Pericardium fibroblast (primary cell): ENCODE measurements at places on chromosomes 7 and 10. TPM values are rescaled to one million over a fixed set of nuclear protein-coding genes. Genes with fewer than 3 reads are reported as not detected.

Gene PITRM1
- 44.6 and 55.2 TPM in 2 replicates for total RNA-seq

Gene TMEM213
- total RNA-seq, result not detected in 2 replicates

Gene CUBN
- 0.47 and 0.77 TPM in 2 replicates for total RNA-seq

Gene KIAA1549
- total RNA-seq, result 0.82 and 3.9 TPM in 2 replicates

Gene PGAM2
- 0.26 and 0.47 TPM in 2 replicates for total RNA-seq

Gene GALNT17
- total RNA-seq, result under 0.01 and 3.4 TPM in 2 replicates

Gene FAM25C
- not detected in 2 replicates for total RNA-seq

Gene ZNF25
- 8.4 and 10.7 TPM in 2 replicates for total RNA-seq

Gene MYH16
- not detected in 2 replicates for total RNA-seq

Gene NUTM2D
- total RNA-seq, result 2.0 and 3.5 TPM in 2 replicates

Gene AZGP1
- total RNA-seq, result 0.09 and 4.1 TPM in 2 replicates

Gene PIK3AP1
- not detected in 2 replicates for total RNA-seq

Gene IL6
- 3.0 and 33.0 TPM in 2 replicates for total RNA-seq

Gene C7orf57
- not detected in 2 replicates for total RNA-seq

Gene VOPP1
- 30.4 and 38.0 TPM in 2 replicates for total RNA-seq

Gene GPC2
- 0.23 and 5.0 TPM in 2 replicates for total RNA-seq

Gene COL13A1
- 3.3 and 4.9 TPM in 2 replicates for total RNA-seq

Gene MYOF
- total RNA-seq, result 119 and 148 TPM in 2 replicates

Gene ANLN
- total RNA-seq, result 4.4 and 7.5 TPM in 2 replicates

Gene KNDC1
- total RNA-seq, result 0.51 and 1.2 TPM in 2 replicates

Gene SPDYE9
- total RNA-seq, result not detected in 2 replicates

Gene PNLIPRP3
- not detected in 2 replicates for total RNA-seq

Gene RAMP3
- total RNA-seq, result not detected in 2 replicates

Gene KCNK18
- total RNA-seq, result not detected in 2 replicates

Gene ASIC3
- 0.17 and 0.47 TPM in 2 replicates for total RNA-seq

Gene GHRHR
- total RNA-seq, result not detected in 2 replicates

Gene LHFPL3
- total RNA-seq, result not detected in 2 replicates

Gene CC2D2B
- not detected in 2 replicates for total RNA-seq

Gene GIMAP1
- not detected in 2 replicates for total RNA-seq

Gene FEZF1
- total RNA-seq, result not detected in 2 replicates

Gene GOT1
- 35.4 and 43.4 TPM in 2 replicates for total RNA-seq

Gene OR2A42
- not detected in 2 replicates for total RNA-seq

Gene TAC1
- not detected in 2 replicates for total RNA-seq

Gene TWIST1
- 41.0 and 70.1 TPM in 2 replicates for total RNA-seq

Gene SYT15
- total RNA-seq, result 2.2 and 3.2 TPM in 2 replicates

Gene HKDC1
- total RNA-seq, result 0.23 TPM in 1 of 2 replicates, not detected in the other

Gene WNT2
- total RNA-seq, result 0.12 and 5.9 TPM in 2 replicates

Gene TRPV6
- total RNA-seq, result not detected in 2 replicates

Gene STEAP1B
- total RNA-seq, result 2.9 and 3.8 TPM in 2 replicates

Gene CTAGE8
- total RNA-seq, result under 0.01 and 0.26 TPM in 2 replicates

Gene CYREN
- 32.6 and 37.7 TPM in 2 replicates for total RNA-seq

Gene SYNPO2L
- 0.68 and 0.93 TPM in 2 replicates for total RNA-seq

Gene ZNF212
- total RNA-seq, result 3.0 and 5.4 TPM in 2 replicates

Gene LRRTM3
- not detected in 2 replicates for total RNA-seq

Gene CALN1
- not detected in 2 replicates for total RNA-seq

Gene SLC26A5
- total RNA-seq, result not detected in 2 replicates

Gene SEMA3D
- total RNA-seq, result 4.7 and 12.1 TPM in 2 replicates

Gene PNLIPRP1
- not detected in 2 replicates for total RNA-seq

Gene C10orf67
- total RNA-seq, result not detected in 2 replicates
